Islet precursor cell (in vitro differentiated cells): ENCODE measurements at places on chromosomes 4 and X.

- no peak for DNase-seq
Observed at GRCh38 chr4:48668254-48669017, 111.6 kb downstream of the FRYL start.

DNA sequence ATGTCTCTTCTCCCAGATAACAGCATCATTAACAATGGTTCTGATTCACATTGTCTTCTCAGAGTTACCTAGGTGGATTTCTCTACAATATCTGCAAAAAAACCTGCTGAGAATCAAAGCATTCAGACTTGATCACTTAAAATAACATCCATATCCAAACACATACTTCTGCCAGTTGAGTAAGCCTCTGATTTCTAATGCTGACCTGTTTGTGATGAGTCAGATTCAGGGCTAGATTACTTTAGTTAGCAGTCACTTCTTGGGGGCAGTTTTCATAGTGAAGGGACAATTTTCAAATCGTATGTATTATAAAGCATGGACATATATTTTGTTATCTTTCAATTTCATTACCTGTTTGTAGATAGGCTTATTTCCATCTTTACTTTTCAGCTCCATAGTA, 35.5 kb downstream of the CCNI start:
- no peak for DNase-seq

GRCh38 chr4:122772986-122773385, 40.5 kb downstream of the BBS12 start:
- DNase-seq = no peak

- DNase-seq = no peak
Observed at GRCh38 chr4:88043001-88043400, 35.6 kb downstream of the PKD2 start.

GRCh38 chrX:48460606-48461005, 9.5 kb downstream of the SLC38A5 start:
- DNase-seq = peak; percentile 33

DNA sequence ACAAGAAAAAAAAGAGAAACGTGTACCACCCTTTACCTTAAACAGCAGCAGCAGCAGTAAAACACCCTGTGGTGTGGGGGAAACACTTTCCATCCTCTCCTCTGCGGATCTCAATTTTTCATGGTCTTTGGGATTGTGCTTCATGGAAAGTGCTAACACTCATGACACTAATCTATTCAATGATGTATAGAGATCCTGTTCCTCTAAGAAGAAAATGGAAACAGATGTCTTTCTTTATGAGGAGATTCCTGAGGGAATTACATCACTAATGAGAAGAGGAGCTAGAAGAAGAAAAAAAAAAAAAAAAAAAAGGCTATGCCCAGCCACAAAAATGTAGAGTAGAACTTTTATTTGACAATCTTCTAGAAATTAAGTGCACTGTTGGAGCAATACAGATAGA, 62.9 kb upstream of the NDST3 start:
- no peak for DNase-seq

DNA sequence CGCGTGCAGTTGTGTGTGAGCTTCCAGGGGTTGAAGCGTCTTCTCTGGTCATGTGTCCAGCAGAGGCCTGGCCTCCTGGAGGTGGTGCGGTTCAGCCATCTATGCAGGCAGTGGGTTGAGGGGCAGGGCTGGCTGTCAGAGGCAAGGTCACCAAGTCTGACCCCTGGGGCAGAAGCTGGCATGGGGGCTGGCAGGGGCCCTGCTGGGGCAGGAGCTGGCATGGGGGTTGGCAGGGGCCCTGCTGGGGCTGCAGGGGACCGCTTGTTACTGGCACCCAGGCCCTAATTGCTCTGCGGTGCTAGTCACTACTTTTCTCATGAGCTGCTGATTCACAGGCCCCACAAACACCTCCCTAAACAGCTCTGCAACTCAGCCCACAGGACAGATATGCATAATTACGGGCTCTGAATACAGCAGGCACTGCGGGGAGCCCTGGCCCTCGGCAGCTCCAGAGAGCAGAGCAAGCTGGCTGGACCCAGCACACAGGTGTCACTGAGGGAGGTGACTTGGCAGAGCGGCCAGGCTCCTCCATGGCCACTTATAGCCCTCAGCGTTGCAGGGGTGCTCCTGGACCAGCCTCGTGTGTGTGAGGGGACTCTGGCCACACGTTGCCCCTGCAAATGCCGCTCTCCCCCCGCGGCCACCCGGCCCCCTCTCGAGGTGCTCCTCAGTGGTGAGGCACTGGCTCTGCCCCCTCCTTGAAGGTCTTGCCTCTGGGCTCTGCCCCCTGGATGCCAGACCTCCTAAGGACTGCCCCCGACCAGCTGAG, 32.7 kb downstream of the CPLX1 start:
- DNase-seq = peak; percentile 71

- DNase-seq = no peak
Observed at GRCh38 chrX:73412930-73413329, 33.9 kb upstream of the CDX4 start.

- peak; percentile 85 for DNase-seq
Observed at GRCh38 chr4:136768925-136769275, 763.4 kb downstream of the PCDH18 start.

DNA sequence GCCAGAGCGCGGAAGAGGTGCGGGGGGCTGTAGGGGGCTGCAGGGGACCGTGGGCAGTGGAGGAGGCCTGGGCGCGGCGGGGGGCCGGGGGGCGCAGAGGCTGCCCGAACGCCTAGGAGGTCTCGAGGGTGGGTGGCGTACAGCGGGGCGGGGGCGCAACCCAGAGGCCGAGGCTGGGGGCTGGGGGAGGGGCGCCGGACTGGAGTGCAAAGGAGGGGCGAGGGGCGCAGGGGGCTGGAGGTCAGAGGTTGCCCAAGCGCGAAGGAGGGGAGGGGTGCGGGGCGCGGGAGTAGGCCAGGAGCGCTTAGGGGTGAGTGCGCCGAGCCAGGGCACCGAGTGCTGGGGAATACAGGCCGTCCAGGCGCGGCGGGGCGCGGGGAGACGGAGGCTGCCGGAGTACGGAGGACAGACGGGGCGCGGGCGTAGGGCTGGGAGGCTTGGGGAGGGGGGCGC, 255 bp downstream of the GYG2 start:
- peak; percentile 67 for DNase-seq

DNA sequence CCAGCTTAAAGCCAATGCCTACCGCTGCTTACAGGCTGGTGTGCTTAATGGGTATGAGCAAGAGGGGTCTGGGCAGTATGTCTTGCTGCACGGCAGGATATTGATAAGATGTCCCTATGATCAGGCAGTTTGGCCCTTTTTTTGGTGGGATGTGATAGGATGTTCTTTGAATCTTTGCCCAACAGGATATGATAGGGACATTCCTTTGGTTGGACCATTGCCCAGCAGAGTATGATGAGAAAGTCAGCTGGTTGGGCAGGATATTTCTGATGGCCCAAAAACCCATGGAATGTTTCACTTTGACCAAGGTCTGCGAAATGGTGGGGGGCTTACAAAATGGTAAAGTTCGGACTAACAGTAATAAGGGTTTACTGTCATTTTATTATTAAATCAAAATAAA, 1060.6 kb downstream of the STIM2 start:
- DNase-seq = no peak

- DNase-seq = no peak
Observed at GRCh38 chr4:177371461-177371860, 61.8 kb downstream of the NEIL3 start.

- no peak for DNase-seq
Observed at GRCh38 chrX:56761167-56761566, 32.1 kb downstream of the NBDY start.

- DNase-seq = no peak
Observed at GRCh38 chrX:135522132-135522530, 1.7 kb downstream of the INTS6L start.

- peak; percentile 76 for DNase-seq
Observed at GRCh38 chr4:39464886-39465501, 6.1 kb downstream of the LIAS start.

DNA sequence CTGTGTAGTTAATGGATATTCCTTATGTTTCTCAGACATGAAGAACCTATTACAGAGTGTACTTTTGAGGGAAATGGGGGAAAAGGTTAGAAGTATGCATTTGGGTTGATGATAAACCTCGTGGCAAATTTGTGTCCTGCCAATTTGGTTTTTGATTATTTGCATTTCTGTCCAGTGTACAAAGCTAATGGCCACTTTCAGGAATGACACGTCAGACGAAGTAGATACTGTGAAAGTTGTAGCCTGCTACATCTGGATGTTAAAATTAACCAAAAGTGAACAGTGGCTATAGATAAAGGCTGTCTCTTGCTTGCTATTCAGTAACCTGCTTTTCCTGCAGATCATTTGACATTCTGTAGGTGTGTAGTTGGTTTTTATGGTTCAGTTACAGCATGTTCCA, 1.0 kb downstream of the PRDX4 start:
- DNase-seq = no peak

- DNase-seq = peak; percentile 81
Observed at GRCh38 chr4:103032574-103032973, 13.1 kb upstream of the SLC9B1 start.

GRCh38 chr4:15719506-15719905, 16.6 kb downstream of the BST1 start:
- no peak for DNase-seq

DNA sequence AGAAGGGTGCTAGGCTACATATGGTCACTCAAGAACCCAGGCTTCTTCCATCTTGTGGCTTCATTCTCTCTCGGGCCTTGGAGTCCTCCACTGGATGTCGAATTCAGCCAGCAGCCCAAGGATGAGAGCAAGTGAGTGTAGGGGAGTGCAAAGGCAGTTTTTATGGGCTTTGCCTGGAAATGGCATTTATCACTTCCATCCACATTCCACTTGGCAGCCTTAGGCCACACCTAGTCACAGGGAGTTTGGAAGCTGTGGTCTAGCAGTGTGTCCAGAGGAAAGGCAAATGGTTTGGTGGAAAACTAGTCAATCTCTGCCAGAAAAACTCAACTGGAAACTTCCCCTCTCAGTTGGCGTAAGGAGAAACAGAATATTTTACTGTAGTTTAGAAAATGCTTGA, 59.0 kb downstream of the NHS start:
- peak; percentile 60 for DNase-seq

DNA sequence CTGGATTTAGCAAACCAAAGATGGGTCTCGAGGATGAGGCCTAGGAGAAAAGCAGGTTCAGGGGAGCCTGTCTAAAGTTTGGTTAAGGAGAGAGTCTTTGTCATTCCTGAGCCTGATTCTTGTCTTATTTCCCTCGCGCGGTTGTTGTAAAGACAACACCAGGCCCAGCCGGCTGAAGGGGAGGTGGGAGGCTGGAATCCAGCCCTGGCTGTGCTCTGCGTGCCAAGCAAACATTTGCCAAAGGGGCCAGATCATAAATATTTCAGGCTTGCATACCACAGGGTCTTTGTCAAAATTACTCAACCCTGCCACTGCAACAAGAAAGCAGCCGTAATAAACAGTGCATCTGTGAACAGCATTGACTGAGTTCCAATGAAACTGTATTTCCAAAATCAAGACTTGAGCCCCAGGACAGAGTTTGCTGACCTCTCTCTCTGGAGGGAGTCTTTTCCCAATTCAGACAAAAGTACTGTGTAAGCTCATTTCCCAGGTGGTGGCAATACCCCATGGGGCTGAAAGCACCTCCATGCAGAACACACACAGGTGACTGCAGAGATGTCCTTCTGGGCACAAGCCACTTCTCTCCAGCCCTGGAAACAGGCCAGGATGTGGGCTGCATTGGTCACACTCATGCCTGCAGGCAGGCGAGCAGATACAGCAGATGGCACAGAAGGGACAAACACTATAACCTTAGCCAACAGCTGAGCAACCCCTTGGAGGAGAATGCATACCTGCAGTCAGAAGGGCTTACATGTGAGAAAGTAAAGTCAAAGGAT, 320.3 kb downstream of the STK32B start:
- peak; percentile 44 for DNase-seq

GRCh38 chr4:3112609-3113469, 38.4 kb downstream of the HTT start:
- DNase-seq = no peak

DNA sequence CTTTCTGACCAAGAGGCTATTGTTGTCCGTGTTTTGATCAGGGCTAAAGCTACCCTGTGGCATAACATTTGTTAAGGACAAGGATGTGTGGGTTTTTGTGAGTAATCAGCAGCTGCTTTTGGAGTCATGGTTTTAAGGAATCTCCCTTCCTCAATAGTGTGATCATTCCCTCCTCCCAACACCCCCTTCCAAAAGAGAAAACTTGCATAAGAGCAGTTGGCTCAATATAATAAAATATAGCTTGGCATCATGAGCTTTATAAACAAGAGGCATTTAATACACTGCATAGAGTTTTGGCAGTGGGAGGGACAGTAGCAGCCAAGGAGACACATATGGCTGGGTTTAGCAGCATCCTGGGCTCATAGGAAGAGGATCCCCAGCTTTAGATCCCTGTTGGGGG, 84.7 kb downstream of the NHS start:
- DNase-seq = no peak

DNA sequence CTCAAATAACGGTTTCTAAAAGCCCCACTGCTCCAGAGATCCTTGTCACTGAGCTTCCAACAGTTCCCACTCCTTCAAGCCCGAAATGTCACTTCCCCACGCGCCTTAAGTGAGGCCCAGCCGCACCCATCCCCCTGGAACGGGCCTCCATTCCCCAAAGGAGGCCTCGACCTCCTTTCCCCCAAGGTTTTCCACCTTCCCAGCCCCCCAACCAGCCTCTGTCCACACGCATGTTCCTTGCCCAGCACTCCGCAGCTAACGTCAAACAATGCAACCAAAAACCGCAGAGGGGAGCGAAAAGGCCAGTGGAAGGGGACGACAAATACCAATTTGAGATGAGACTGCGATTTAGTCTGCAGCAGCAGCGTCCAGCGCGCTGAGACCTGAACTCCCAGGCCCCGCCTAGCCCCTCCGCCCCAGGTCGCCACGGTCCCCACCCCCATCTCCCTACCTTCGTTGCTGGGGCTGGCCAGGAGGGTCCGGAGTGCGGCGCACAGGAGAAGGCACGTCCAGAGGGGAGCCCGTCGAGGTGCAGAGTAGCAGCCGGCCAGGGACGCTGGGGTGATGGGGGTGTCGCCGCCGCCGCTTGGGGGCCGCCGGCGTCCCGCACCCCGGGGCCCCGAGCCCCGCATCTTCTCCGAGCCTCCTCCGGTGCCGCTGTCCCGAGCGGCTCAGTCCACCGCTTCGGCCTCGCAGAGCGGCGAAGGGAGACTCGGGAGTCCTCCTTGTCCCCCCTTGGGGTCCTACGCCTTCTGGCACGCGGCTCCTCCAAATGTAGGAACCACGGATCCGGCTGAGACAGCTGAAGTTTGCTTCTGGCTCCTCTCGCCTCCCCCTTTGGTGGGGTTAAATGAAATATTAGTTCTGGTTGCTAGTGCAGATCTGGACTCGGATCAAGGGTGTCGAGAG, 924 bp downstream of the EPHA5 start:
- peak; percentile 56 for DNase-seq

DNA sequence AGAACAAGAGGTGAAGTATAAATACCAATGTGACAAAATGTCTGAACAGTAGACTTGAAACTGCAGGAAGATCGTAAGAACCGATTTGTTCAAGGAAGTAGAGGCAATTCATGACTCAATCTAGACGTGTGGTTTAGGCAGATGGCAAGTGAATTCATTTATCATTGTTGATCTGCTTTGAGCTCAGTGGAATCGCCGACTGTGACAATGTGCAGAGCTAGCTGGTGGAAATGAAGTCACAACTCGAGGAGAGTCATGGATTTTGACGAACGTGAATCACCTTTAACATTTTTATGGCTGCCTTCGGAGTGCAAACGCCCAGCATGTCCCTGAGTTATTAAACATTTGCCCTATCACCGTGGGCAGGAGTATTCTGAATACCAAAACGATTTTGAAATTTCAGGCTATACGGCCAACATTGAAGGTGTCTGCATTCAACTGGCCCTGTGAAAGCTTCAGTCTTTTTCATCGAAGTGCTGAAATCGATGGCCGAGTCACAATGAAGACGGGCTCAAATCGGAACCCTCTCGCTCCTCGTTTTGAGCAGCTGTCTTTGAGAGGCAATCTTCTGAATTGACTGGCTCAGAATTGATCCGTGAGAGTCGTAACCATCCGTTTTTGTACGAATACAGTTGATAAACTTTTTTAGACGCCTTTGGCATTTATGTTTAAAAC, 689 bp upstream of the OGT start:
- DNase-seq = no peak
